Activated T-cell treated with anti-CD3 and anti-CD28 coated beads, Interleukin-2, amount 50 U/mL, for 72 hours (primary cell): ENCODE measurements at places on chromosomes 3 and 15. TPM values are rescaled to one million over a fixed set of nuclear protein-coding genes. Genes with fewer than 3 reads are reported as not detected.

REC114 gene
- not detected for total RNA-seq

EPHB3 gene
- 0.50 TPM for total RNA-seq

SAXO2 gene
- total RNA-seq, result 1.2 TPM

OR5K2 gene
- not detected for total RNA-seq

SLC51A gene
- not detected for total RNA-seq
